Epithelial cell of proximal tubule (primary cell): ENCODE measurements at places on chromosomes 16 and 17. TPM values are rescaled to one million over a fixed set of nuclear protein-coding genes. Genes with fewer than 3 reads are reported as not detected.
A peak's percentile ranks its signal among the peaks of the same experiment; 100 is the strongest.

GRCh38 chr16:46836534-46837530 is 5.9 kb upstream of the C16orf87 start:
- DNase-seq, result no peak

- no peak for DNase-seq
These were observed 4.8 kb downstream of the TMEM170A start for GRCh38 chr16:75459691-75460090.

GRCh38 chr16:2115591-2115973 is 20.1 kb downstream of the PKD1 start:
- no peak for DNase-seq

GRCh38 chr17:13727441-13728171 is 125.9 kb upstream of the HS3ST3A1 start:
- DNase-seq, result no peak

DNA sequence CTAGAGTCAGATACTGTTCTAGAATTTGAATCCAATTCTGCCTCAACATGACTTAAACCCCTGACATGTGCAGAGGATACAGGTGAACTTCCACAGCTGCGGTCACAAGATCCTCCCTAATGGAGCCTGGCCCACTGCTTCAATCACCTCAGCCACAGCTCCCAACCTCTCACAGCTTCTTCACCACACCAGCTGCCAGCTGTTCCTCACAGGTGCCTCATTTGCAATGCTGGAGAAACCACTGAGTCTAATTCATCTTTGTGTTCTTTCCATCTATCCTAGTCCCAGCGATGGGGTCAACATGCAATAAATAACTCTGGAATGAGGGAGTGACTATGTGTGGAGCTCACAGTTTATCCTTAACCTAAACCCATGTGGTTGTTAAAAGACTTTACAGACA is 72.0 kb upstream of the MAF start:
- no peak for DNase-seq

DNA sequence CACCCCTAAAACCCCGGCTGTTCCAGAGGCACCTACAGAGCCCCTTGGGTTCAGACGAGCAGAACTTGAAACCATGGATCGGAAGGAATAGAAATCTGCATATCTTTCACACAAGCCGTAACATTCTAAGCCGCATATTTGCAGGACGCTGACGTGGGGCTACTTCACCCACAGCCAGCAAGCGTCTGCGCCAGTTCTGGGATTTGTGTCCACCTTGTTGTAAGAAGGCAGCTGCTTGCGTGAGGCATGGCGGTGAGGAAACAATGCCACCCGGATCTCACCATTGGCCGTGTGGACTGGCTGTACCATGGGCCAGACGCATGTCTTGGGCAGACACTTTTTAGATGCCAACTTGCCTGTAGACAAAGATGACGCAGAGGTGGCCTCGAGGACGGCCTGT is 34.5 kb downstream of the TNFRSF13B start:
- DNase-seq, result no peak

DNA sequence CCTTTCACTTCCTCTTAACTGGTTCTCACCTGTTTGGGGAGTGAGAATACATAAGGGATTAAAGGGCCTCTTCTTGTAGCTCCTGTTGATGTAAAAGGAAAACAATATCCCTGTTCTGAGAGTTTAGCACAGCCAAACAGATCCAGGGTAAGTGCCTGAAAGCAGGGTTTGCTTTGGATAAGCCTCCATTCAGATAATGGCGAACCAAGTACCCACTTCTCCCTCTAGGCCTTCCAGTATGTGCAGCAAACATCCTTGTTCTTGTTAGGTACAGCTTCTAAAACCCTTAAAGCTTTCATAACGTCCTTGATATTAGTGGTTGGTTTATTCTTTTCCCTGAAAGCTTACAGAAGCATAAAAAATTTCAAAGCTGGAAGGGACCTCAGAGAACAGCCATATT is 130.6 kb upstream of the DNAH9 start:
- no peak for DNase-seq

DNA sequence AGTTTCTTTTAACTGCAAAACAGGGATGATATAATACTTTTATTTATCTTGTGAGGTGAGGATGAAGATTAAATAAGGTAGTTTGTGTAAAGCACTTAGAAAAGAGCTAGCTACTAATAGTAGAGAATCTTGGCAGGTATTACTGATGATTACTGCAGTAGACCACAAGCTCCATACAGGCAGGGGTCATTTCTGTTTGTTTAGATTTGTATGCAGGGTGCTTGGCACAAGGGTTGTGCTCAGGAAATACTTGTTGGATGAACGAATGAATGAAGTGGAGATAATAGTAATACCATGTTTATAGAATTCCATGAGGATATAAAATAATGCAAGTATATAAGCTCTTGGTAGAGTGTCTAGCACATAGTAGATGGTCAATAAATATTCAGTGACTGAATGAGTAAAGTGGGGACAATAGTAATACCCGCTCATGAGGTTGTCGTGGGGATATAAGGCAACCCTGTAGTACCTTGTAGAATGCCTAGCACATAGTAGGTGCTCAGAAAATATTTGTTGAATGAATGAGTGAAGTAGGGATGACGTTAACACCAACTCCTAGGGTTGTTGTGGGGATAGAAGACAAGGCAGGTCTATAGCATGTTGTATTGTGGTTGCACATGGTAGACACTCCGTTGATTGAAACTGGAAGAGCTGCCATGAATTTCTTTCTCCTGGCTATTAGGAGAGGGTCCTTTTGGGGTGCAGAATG is 83.0 kb downstream of the ABCC1 start:
- DNase-seq, result no peak

- DNase-seq, result peak; percentile 4
These were observed 55.1 kb downstream of the ATP2C2 start for GRCh38 chr16:84423416-84423837.

GRCh38 chr16:50369133-50369804 is 481 bp upstream of the BRD7 start:
- DNase-seq, result no peak

GRCh38 chr17:43314611-43315011 is 80.8 kb upstream of the RNU2-1 start:
- no peak for DNase-seq

- no peak for DNase-seq
These were observed 99.9 kb upstream of the LHX1 start for GRCh38 chr17:36837195-36837938.

GRCh38 chr16:86499889-86500707 is 10.2 kb upstream of the FOXF1 start:
- DNase-seq, result no peak

DNA sequence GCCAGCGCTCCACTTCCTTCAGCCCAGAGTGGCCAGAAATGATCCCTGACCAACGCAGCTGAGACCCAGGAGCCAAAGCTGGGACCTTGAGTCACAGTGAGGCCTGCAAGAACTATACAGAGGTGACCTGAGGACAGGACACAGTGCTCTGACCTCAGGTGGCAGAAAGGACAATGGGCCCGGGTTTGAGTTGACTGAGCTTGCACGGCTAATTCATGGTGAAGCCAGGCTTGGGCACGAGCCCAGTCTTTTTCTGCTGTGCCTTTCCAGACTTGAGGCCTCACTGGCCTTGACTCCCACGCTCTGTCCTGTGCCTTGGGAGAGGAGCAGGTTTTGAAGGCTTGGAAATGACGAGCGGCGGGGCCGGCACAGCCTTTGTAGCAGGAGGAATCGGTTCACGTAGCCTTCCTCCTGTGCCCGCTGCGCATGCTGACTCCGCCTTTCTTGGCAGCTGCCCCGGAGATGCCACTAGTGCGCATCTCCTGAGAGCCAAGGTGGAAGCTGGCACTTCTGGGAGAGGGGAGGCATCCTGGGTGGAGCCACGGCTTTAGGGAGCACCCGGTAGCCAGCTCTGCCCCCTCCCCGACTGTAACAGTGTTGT is 34.9 kb downstream of the NDEL1 start:
- peak; percentile 18 for DNase-seq

The PERCC1 gene
- total RNA-seq, result not detected in 2 replicates

The VMO1 gene
- not detected in 2 replicates for total RNA-seq

The OTOP2 gene
- total RNA-seq, result not detected in 2 replicates

The HYDIN gene
- 1.3 and 1.5 TPM in 2 replicates for total RNA-seq

The FLOT2 gene
- total RNA-seq, result 83.5 and 92.5 TPM in 2 replicates

The KRT33B gene
- 0.29 TPM in 2 replicates for total RNA-seq

The WSCD1 gene
- total RNA-seq, result 37.4 and 55.6 TPM in 2 replicates

The FOXN1 gene
- total RNA-seq, result not detected in 2 replicates

The IRF8 gene
- total RNA-seq, result 0.17 and 2.2 TPM in 2 replicates

The TEX19 gene
- total RNA-seq, result 0.07 TPM in 1 of 2 replicates, not detected in the other

The LRRC59 gene
- 147 and 234 TPM in 2 replicates for total RNA-seq
